ENCODE measurements at places on chromosomes 11 and 22. TPM values are rescaled to one million over a fixed set of nuclear protein-coding genes. Genes with fewer than 3 reads are reported as not detected.

The C11orf65 gene
- not detected for total RNA-seq

The FOLR1 gene
- total RNA-seq, result not detected

The GNAZ gene
- total RNA-seq, result 0.35 TPM

The GAS2L1 gene
- total RNA-seq, result 20.6 TPM

The ILK gene
- total RNA-seq, result 121 TPM

The NECTIN1 gene
- 16.8 TPM for total RNA-seq

The OR52E5 gene
- not detected for total RNA-seq

The OR52D1 gene
- not detected for total RNA-seq

The TSGA10IP gene
- total RNA-seq, result not detected

The CELF1 gene
- 131 TPM for total RNA-seq

The CRYAB gene
- total RNA-seq, result 16.2 TPM

The KMT2A gene
- total RNA-seq, result 73.6 TPM

The CCDC89 gene
- 2.5 TPM for total RNA-seq

DNA sequence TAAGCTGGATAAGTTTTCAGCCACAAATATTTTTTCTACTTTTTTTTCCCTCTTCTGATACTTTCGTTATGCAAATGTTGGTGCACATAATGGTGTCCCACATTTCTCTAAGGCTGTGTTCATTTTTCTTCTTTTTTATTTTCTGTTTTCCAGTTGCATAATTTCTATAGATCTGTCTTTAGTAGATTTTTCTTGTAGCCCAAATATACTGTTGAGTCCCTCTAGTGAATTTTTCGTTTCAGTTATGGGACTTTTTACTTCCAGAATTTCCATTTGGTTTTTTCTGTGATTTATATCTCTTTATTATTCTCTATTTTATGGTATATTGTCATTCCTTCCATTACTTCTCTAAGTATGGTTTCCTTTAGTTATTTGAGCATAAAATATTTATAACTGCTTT, 72.0 kb downstream of the SWAP70 start:
- H3K27me3 ChIP-seq, result no peaks in the 10 kb centered on the region
- no peak overlapping the region for H3K4me3 ChIP-seq
- DNase-seq, result no peak
- H3K36me3 ChIP-seq, result peaks cover 29% of the 10 kb centered on the region

GRCh38 chr11:129933891-129934290, 38.5 kb upstream of the NFRKB start:
- no peaks in the 10 kb centered on the region for H3K4me1 ChIP-seq
- no peak overlapping the region for H3K27ac ChIP-seq
- DNase-seq, result no peak
- H3K4me3 ChIP-seq, result no peak overlapping the region
- H3K27me3 ChIP-seq, result no peaks in the 10 kb centered on the region

DNA sequence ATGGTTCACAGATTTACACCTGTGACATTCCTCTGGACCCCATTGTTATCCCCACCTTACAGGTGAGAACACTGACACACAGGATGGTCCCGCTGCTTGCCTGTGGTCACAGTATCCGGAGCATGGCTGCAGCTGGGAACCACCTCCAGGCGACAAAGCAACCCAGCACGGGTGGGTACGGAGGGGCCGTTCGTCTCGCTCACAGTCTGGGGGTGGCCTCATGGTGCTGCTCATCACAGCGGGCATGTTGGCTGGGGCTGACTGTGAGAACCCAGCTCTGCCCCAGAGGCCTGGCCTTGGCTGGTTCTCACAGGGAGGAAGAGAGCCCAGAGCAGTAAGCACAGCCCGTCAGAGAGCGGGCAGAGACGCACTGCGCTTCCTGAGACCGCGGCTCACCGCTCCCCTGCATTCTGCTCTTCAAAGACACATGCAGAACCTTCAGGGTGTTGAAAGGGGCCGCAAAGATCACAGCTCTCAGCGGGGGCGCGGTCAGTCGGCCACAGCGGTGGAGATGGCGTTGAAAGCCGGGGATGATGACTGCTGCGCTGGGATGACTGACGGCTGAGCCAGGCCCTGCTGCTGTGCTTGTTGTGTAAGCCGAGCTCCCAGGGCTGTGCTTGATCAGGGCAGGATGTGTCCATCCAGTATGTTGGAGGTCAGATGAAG, 423.0 kb downstream of the BRD1 start:
- peak; percentile 6 for DNase-seq
- no peak overlapping the region for H3K27ac ChIP-seq
- no peaks in the 10 kb centered on the region for H3K4me1 ChIP-seq

DNA sequence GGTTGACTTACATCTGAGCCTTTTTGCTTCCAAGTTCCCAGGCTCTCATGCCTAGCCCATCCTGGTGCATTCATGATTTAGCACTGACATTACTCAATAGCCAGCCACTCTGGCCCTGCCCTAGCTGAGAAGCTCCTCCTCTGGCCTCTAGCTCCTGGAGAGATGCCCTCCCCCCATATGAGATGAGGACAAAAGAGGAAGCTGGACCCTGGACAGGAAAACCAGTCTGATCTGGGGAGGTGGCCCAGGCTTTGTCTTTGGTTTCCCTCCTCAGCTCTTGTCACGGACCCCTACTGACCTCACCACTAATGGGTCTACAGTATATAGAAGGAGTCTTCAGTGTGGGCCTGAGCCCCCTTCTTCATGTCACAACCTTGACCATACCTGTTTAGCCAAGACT, 3.0 kb downstream of the RHOG start:
- no peaks in the 10 kb centered on the region for H3K36me3 ChIP-seq
- H3K27ac ChIP-seq, result peak overlapping the region; percentile 93
- no peak overlapping the region for H3K4me3 ChIP-seq

GRCh38 chr11:83543706-83544439, 257.7 kb upstream of the CCDC90B start:
- no peaks in the 10 kb centered on the region for H3K36me3 ChIP-seq
- H3K4me3 ChIP-seq, result no peak overlapping the region
- peak overlapping the region; percentile 76 for H3K27ac ChIP-seq
- DNase-seq, result no peak
- H3K27me3 ChIP-seq, result no peaks in the 10 kb centered on the region

- H3K36me3 ChIP-seq, result no peaks in the 10 kb centered on the region
- peak; percentile 2 for DNase-seq
- no peak overlapping the region for H3K27ac ChIP-seq
- H3K27me3 ChIP-seq, result no peaks in the 10 kb centered on the region
These were observed 28.0 kb downstream of the MYEOV start for GRCh38 chr11:69321877-69322361.

DNA sequence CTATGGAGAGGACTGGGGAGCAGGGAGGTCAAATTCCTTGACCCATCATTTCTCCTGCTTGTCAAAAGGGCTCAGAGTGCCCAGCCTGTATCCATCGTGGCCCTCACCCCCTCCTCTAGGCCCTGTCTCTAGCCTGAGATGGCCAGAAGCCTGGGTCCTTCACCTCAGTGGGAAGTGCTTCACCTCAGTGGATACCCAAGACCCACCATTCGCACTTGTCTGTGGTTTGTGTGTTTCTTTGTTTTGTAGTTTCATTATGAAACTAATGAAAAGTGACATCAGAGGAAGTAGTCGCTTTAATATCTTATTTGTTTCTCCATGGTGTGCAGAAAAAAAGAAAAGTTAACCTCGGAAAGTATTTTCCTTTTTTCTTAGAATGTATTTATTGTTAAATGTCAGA, 194.0 kb upstream of the CADM1 start:
- no peak for DNase-seq
- H3K27me3 ChIP-seq, result no peaks in the 10 kb centered on the region
- no peak overlapping the region for H3K27ac ChIP-seq
- no peak overlapping the region for H3K4me3 ChIP-seq
- no peaks in the 10 kb centered on the region for H3K4me1 ChIP-seq

DNA sequence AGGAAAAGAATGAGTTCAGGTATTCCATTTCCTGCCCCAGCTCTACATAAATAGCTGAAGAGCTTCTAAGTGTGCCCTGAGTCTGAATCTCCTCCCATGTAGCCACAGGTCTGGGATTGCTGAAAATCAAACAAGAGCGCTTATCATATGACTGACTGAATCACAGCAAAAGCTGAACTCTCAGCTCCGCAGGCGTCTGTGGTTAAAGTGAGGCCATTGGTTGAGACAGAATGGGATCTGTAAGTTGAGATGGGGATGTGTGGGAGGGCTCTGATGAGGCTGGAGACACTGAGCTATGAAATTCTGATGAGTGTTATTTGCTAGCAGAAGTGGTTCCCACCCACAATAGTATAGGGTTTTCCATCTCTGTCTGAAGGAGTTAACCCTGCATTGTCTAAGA, 637.0 kb downstream of the OPCML start:
- H3K4me3 ChIP-seq, result no peak overlapping the region
- H3K27ac ChIP-seq, result no peak overlapping the region
- no peaks in the 10 kb centered on the region for H3K36me3 ChIP-seq
- no peak for DNase-seq
- H3K4me1 ChIP-seq, result no peaks in the 10 kb centered on the region
- H3K27me3 ChIP-seq, result no peaks in the 10 kb centered on the region

- no peak overlapping the region for H3K4me3 ChIP-seq
- DNase-seq, result no peak
- no peaks in the 10 kb centered on the region for H3K4me1 ChIP-seq
These were observed 256.5 kb downstream of the MN1 start for GRCh38 chr22:27545085-27545484.

DNA sequence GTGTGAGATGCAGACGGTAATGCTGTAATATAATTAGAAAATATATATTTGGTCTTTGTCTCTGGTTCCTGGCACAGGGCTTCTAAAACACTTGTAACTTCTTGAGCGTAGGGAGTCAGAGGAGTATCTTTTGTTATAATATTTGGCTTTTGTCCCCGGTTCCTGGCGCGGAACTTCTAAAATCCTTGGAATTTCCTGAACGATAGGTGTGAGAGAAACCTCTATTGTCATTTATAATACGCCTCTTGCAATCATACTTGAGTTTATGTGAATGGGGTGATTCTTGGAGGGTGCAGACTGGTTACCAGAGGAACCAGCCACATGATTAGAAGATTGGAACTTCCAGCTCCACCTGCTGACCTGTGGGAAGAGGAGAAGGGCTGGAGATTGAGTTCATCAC, 54.1 kb upstream of the ZBED5 start:
- H3K4me3 ChIP-seq, result no peak overlapping the region
- H3K27me3 ChIP-seq, result no peaks in the 10 kb centered on the region
- no peak overlapping the region for H3K27ac ChIP-seq

DNA sequence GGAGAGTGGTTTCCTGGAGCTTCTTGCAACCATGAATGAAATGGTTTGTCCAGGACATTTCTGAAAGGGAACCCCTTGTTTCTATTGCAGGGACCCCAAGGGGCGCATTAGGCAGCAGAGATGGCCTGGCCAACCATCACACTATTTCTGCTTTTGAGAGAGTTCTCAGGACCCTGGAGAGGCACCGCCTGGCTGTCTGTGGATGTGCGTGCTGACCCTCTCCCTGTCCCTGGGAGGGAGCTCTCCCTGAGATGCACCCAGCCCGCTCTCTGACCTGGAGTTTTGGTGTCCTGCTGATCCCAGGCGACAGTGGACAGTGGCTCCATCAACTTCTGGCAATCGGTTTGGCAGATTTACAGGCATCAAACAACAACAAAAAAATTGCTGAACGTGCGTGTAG, 80.3 kb upstream of the SLC22A12 start:
- H3K4me3 ChIP-seq, result no peak overlapping the region
- no peak overlapping the region for H3K27ac ChIP-seq

GRCh38 chr11:78349624-78350023, 68.0 kb downstream of the GAB2 start:
- no peak overlapping the region for H3K4me3 ChIP-seq
- DNase-seq, result no peak
- H3K27ac ChIP-seq, result peak overlapping the region; percentile 48
- H3K27me3 ChIP-seq, result no peaks in the 10 kb centered on the region

DNA sequence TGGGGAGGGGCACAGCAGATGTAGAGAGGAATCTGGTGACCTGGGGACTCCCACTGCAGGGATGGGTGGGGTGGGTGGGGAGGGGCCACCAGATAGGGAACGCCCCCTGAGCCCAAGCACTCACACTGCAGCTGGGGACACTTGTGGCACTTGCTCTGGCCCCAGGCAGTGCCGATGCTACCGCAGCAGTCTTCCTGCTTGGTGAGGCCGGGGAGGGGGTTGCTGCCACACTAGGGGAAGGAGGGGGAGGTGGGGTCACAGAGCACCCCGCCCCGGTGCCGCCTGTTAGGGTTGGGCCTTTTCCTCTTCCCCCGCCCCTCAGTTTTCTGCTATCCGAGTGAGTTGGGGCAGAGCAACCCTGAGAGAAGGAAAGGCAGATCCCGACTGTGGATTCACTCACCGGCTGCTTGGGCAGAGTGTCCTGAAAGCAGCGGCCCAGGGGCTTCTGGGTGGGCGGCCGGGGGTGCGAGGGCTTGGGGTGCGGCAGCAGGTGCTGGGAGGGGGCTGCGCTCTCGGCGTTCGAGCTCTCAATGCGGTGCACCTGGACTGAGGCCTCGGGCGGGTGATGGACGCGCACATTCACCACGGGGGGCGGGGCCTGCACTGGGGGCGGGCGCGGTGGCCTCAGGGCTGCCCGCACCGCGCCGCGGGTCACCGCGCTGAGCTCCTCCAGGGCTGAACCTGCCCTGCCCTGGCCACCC, 4.7 kb downstream of the LTBP3 start:
- no peak overlapping the region for H3K4me3 ChIP-seq
- H3K27me3 ChIP-seq, result no peaks in the 10 kb centered on the region

DNA sequence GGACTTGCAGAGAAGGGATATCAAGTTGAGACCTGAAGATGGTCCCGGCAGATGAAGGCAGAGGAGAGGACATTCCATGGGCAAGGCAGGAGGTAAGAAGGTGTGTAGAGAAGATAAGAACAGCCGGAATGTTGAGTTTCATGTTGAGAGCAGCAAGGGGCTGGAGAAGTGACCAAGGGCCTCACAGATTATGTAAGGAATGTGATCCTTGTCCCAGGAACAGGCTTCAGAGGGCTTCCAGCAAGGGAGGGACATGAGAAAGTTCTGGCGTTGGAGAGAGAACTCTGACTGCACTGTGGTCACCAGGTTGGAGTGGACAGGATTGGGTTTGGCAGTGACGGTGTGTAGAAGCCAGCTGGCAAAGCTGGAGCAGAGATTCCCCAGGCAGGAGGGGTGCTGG, 27.6 kb upstream of the PPFIA1 start:
- no peak overlapping the region for H3K27ac ChIP-seq
- DNase-seq, result no peak
- H3K4me3 ChIP-seq, result no peak overlapping the region
- H3K4me1 ChIP-seq, result no peaks in the 10 kb centered on the region
- no peaks in the 10 kb centered on the region for H3K27me3 ChIP-seq
- no peaks in the 10 kb centered on the region for H3K36me3 ChIP-seq

All from Peyer's patch (tissue), 4 donors.